Kidney capillary endothelial cell (primary cell): ENCODE measurements at places on chromosomes 1 and 21.

GRCh38 chr1:44390277-44390676 lies 14.8 kb upstream of the RNF220 start:
- no peak for DNase-seq

DNA sequence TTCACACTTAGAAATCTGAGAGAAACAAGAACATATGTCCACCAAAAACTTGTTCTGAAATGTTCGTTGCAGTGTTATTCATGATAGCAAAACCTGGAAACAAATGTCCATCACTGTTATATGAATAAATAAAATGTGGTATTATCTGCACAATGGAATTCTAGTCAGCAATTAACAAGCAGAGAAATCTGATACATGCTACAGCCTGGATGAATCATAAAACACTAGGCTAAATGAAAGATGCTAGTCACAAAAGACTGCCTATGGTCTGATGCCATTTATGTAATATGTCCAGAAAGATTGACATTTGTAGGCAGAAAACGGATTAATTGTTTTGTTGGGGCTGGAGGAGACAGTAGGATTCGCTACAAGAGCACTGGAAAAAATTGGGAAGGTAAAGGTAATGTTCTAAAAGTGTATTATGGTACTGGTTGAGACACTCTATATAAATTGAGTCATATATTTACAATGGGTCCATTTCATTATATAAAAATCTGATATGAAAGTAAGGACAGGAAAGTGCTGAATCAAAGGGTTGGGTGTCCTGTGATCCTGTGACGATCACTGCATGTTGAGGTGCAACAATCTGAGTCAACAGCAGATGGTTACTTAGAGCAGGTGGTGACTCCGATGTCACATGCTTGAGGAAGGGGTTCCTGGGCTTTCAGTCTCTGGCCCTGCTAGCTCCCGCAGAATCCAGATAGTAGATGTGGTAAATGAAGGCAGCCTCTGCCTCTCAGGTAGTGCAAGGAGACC lies 102.1 kb upstream of the NBPF4 start:
- DNase-seq: no peak

GRCh38 chr1:236353813-236354212 lies 40.3 kb upstream of the EDARADD start:
- DNase-seq: no peak

DNA sequence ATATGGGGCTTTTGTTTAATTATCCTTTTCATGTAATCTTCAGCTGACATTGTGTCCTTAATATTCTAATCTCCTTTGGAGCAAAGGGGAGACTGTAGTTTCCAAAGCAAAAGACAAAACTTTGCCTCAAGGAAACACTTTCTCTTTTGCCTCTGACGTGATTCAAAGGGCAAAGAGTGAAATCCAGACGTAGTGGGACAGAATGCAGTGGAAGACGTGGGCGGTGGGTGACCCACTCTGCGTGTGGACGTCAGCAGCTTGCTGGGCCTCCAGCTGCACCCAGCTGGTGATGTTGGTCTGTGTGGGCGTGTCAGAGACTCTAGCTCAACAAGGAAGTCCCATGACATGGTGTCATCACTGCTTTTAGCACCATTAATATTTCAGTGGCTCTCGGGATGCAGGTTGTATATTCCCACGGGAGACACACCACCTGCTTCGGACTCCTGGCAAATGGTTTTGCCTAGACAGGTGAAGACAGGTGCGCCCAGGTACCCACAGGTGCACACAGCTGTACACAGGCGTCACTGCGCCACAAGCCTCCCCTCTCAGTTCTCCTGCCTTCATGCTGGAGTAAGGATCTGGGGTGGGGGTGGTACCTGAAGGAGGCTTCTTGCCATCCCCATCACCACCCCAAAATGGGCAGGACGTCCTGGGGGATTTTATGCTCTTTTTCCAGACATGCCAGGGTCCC lies 292.1 kb upstream of the VAMP3 start:
- DNase-seq: no peak

DNA sequence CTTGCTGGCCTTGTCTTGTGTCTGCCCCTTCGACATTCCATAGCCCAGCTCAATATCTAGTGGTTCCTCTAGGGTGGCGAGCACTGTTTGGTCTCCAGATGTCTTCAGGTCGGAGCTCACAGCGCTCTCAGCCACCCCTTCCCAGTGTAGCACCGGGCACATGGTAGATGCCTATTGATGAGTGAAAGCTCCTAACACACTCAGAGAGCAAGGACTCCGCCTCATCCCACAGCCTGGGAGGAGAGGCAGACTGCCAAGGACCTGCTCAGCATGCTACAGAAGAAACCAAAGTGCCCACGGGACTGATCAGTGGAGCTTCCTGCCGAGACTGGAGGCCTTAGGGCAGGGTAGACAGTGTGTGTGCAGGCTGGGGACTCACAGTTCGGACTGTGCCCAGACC lies 10.9 kb downstream of the PCSK9 start:
- no peak for DNase-seq

DNA sequence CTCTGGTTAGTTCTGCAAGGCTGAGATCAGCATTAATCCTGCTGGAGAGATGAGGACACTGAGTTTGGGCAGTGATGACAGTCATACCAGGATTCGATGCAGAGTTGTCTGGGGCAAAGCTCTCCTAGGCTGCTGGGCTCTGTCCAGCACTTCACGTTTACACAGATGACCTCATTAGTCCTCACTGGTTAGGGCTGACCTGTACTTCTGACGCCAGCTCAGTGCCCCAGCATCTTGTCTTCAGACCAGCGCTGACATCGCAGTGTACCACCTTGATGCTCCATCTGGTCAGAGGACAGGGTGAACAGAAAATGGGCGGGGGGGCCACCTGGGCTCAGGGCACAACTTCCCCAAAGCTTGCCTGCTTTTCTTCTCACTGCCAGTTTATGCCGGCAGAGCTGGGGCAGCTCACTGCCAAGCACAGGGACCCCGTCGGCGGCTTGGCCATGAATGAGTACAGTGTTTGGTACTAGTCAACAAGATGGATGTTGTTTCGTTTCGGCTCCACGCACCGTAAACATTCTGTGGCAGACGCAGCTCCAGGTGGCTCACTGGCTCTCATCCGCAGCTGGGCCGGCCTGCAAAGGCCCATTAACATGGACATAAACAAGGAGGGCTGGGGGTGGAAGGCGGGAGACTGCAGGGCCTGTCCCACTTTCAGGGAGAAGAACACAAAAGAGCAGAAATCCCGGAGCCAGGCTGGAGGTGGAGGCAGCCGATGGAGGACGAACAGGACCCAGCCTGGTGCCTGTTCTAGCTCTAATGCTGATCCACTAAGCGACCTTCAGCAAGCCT lies 118.7 kb downstream of the GLIS1 start:
- no peak for DNase-seq

GRCh38 chr1:214316593-214316992 lies 35.6 kb downstream of the SMYD2 start:
- DNase-seq: no peak

GRCh38 chr1:47578721-47579419 lies 141.0 kb downstream of the FOXD2 start:
- DNase-seq: no peak

- DNase-seq: peak; percentile 20
Observed at GRCh38 chr1:29124366-29125236, 898 bp upstream of the TMEM200B start.

DNA sequence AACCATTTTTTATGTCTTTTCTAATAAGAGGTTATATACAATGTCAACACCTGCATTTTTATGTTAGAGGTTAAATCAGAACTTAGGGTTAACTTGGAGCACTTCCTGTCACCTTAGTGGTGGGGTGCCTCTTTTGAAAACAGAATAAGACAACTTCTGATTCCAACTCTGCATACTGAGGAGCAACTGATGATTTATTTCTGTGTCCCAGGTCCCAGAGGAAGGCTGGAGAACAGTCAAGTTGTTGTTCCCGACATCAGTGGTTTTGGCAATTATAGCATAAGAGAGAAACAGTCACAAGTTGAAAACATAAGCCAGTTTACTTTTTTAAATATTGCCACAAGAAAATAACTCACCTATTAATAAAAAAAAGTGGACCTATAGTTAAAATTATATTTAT lies 871.0 kb upstream of the ADAMTS5 start:
- no peak for DNase-seq

- DNase-seq: no peak
Observed at GRCh38 chr21:37264808-37265207, 2.3 kb downstream of the VPS26C start.

GRCh38 chr1:154865442-154866256 lies 4.4 kb downstream of the KCNN3 start:
- no peak for DNase-seq

GRCh38 chr1:27622828-27623227 lies 12.2 kb downstream of the FGR start:
- DNase-seq: no peak

DNA sequence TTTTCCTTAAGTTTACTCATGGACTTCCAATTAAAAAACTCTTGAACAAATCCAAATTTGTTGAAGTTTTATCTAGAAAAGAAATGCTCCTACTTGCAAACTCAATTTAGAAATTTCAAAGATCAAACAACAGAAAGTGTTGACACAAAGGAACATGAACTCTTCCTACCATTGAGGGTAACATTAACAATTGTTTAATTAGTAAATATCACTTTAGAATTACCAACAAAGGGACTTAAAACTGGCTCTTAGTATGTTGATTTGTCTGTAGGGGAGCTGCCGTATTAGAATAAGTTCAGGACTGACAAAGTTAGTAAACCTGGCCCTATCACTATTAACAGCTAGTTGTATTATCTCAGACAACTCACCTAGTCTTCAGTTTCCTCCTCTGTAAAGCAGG lies 57.9 kb downstream of the CCDC18 start:
- no peak for DNase-seq

DNA sequence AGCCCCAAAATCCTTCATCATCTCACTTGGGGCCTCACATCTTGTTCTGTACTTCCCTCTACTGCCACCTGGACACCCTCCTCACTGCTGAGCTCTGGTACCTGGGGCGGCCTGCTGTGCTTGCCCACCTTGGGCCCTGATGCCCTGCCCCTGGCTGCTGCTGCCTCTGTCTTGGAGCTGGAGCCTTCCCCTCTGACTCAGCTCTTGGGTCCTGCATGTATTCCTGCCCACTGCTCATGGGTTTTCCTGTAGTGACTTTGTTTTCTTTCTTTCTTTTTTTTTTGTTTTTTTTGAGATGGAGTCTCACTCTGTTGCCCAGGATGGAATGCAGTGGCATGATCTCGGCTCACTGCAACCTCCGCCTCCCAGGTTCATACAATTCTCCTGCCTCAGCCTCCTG lies 37.5 kb downstream of the TRAPPC10 start:
- no peak for DNase-seq

GRCh38 chr1:220498188-220498587 lies 29.7 kb upstream of the MARK1 start:
- no peak for DNase-seq

DNA sequence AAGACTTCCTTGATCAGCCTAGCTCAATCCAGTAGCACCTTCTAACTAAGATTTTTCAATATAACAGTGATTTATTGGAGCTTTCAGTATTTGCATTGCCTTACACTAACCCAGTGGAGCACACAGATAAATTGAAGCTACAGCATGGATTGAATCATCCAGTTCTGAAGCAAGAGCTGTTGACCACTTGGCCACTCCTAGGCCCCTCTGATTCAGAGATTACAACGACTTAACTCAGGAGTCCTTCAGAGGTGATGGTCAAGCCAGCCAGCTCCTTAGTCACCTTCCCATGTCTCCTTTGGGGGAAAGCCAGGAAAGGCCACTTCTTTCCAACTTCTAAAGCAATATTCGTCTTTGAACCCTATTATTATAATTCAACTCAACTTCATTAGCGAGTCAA lies 151.8 kb downstream of the TENT5C start:
- no peak for DNase-seq

GRCh38 chr1:184892116-184892515 lies 82.2 kb downstream of the NIBAN1 start:
- no peak for DNase-seq

DNA sequence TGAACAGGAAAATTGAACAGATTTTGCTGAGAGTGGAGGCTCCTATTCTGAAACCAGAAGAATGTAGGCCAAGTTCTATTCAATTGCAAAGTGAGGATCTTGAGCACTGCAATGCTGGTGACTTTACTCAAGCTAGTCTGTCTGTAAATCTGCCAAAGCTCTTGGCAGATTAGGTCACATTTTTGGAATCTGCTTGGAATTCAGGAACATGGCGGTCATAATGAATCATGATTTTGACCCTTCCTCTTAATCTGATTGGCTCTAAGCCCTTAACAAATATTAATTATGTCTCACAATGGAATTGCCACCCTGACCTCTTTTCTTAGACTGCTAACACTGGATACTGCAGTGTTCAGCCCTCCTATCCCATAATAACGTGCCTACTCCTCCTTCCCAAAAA lies 7.2 kb upstream of the GNG12 start:
- DNase-seq: peak; percentile 80

DNA sequence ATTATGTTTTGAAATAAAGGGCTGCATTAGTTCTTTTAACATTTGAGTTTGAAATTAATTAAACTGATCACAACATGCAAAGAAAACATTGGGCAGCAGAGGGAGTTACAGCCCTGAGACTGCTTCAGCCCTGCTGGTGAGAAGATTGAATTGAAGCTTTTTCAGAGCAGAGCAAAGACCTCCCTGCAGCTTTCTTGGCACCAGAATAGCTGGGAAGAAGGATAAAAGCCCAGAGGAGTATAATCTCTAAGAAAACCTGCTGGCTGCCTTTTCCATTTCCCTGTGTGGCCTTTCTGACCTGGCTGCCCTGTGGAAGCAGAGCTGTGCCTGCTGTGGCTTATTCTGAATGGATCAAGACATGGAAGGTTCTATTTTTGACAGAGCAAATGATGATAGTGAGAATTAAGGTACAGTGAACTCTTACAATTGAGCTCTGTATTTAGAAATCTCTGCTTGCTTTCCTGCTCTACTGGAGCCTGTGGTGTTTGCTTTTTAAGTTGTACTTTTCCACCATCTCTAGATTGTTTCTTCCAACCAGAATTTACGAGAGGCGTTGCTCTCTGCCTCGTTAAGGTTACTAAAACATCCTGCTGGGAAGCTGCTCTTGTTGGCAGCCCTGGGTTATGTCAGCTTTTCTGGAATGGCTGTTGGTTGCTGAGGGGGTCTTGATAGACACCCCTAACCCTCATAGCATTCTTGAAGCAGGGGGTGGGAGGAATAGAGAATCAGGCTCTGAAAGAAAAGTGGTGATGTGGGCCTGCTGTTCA lies 9.9 kb downstream of the SNRPE start:
- DNase-seq: peak; percentile 64

GRCh38 chr1:32068957-32069588 lies 3.7 kb upstream of the TMEM39B start:
- DNase-seq: no peak

GRCh38 chr1:226825746-226826100 lies 44.7 kb upstream of the PSEN2 start:
- DNase-seq: no peak

GRCh38 chr1:66412704-66413103 lies 121.2 kb upstream of the SGIP1 start:
- no peak for DNase-seq

- DNase-seq: no peak
Observed at GRCh38 chr1:48055876-48056764, 58.9 kb upstream of the TRABD2B start.

GRCh38 chr1:217703326-217703725 lies 72.2 kb downstream of the SPATA17 start:
- DNase-seq: no peak

DNA sequence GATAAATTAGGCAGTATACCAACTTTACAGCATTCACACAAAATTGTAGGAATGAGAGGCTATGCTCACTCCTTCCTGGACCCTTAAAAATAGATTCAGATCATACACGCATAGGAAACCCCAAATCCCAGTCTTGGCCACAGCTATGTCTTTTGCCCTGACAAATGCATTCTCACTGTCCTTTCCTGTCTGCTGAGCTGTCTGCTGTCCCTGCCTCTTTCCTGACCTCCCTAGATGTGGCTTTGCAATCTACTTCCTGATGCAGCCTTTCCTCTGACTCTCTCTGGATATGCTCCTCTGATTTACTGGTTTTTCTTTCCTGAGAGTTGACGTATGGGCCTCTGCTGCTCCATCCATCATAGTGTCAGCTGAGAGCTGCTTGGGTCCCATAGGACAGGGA lies 59.8 kb upstream of the SLC35F3 start:
- peak; percentile 77 for DNase-seq
